ENCODE measurements at places on chromosomes 6 and 20.

GRCh38 chr6:79453558-79454042, 83.6 kb downstream of the LCA5 start:
- no peak for DNase-seq

DNA sequence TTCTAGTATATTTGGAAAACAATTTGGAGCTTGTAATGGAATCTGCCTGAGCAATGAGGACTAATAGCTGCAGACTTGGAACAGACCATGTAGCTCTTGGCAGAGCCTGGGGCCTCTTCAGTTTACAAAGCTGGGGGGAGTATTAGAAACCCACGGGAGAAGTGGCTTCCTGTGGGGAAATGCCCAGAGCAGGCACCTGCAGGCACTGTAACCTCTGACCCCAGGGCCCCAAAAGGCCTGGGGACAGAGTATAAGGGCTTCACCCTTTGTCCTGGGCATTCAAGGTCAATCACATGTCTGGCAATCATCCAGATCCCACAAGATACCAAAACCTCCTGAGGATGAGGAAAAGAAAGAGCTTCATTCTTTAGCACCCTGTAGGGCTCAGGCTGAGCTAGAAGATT, 19.4 kb downstream of the PKIG start:
- DNase-seq, result no peak

GRCh38 chr20:3652221-3652620, 11.0 kb downstream of the GFRA4 start:
- no peak for DNase-seq

GRCh38 chr6:136477548-136477947, 72.7 kb downstream of the MAP7 start:
- no peak for DNase-seq

- DNase-seq, result no peak
These were observed 9.6 kb downstream of the AHCY start for GRCh38 chr20:34293589-34293988.

DNA sequence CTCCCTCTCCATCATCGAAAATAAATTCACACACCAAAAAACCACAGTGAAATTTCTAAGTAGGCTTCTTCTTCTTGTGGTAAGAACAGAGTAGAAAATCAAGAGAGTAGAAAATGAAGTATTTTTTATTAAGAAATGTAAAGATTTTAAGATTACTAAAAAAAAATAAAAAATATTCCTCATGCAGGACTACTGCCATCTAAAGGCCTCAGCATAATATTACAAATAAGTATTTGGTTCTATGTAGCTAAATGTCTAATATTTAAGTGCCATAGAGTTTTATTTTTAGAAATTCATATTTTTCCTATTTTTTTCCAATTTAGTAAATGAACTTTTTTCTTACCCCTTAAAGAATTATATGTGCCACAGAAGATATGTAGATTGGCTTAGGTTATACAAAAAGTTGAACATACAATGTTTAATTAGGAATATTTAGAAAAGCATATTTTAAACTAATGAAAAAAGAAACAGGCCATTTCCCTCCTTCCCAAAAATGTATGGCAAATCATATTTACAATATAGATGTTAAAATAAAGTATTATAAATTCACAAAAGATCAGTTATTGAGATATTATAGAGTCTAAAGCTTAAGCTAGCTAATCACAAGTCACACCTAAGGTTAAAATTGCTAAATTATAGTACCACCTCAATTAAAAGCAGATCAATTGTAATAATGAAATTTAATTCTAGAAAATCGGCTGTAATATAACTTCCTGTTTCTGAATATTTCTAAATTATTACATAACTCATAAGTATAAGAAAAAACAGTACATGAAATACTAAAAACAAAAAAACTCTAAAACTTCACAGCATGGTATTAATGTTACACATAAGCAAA, 3.5 kb upstream of the NT5DC1 start:
- DNase-seq, result no peak

GRCh38 chr6:170286934-170287265, 4.0 kb downstream of the DLL1 start:
- no peak for DNase-seq

GRCh38 chr6:64330694-64331307, 695.2 kb downstream of the PHF3 start:
- DNase-seq, result peak; percentile 2

- no peak for DNase-seq
These were observed 43.0 kb downstream of the PDYN start for GRCh38 chr20:1950836-1951235.

GRCh38 chr6:31246051-31246521, 25.8 kb downstream of the HLA-C start:
- no peak for DNase-seq

DNA sequence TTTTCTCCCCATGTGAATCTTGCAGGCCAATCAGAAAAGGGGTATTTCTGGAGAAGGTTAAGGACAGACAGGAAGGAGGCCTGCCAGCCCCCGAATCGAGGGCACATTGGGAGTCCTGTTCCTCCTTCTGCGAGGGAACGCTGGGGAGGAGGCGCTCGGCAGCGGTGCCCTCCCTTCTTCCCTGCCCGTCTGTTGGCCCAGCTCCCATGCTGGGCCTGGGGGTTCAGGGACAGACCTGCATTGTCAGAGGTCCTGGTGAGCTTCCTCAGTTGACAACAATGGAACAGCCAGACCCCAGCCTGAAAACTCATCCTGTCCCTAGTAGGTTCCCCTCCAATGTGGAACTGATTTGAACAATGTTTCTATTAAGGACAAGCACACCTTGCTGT, 15.1 kb upstream of the SYNJ2 start:
- DNase-seq, result no peak

GRCh38 chr6:89966228-89966544, 71.9 kb downstream of the GJA10 start:
- DNase-seq, result no peak

DNA sequence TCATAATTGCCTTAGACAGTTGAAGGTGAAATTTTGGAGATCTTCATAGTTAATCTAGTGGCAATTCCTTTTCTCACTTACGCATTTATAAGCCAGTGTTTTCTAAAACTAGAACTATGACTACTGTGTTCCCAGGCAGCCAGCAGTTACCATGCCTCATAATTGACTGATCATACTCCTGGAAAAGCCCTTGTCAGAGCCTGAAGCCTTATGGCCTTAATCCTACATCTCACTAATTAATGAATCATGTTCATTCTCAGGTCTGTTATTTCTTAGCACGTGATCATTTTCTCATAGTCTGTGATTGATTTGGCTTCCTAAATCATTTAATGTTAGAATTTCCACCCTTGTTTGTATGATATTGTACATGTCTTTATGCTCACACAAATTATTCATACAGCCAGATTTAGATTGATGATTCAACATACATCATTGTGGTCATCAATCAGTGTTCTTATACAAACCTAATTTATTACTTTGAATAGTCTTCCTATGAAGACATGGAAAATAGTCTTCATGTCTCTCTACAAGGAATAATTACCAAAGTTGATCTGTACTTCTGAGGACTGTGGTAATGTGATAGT, 132.6 kb upstream of the ASCC3 start:
- DNase-seq, result no peak

GRCh38 chr6:126156973-126157372, 170.6 kb downstream of the TRMT11 start:
- no peak for DNase-seq

- DNase-seq, result no peak
These were observed 143.3 kb downstream of the NFATC2 start for GRCh38 chr20:51399006-51399890.

DNA sequence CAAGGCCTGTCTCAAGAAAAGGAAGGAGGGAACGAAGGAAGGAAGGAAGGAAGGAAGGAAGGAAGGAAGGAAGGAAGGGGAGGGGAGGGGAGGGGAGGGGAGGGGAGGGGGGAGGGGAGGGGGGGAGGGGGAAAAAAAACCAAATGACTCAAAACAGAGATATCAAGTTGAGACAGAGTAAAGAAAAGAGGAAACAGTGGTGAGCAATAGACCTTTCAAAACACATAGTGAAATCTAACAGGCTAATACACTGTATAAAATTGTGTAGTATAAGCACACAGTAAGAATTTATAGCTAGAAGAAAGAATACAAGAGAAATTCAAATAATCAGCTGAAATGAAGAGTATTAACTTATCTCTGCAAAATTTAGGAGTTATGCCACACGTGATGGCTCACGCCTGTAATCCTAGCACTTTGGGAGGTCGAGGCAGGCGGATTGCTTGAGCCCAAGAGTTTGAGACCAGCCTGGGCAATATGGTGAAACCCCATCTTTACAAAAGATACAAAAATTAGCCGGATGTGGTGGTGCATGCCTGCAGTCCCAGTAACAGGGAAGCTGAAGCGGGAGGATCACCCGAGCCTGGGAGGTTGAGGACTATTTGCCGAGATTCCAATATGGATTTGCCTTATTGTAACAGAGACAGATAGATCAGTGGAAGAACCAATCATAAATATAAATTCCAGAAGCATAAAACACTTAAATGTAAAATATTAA, 123.2 kb downstream of the PRND start:
- no peak for DNase-seq

DNA sequence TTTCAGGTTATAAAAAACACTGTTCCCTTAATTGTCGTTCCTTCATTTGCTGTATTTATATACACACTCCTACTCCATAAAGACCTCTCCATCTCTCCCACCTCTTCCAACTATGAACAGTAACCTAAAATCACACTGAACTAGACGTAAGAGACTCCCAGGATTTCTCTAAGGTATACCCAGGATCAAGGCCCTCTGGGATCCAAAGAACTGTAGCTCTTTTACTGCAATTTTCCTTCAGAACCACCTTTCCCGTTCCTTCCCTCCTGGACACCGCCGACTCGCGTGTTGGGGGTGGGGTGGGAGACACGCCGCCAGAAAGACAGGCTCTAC, 680 bp downstream of the LATS1 start:
- DNase-seq, result no peak

DNA sequence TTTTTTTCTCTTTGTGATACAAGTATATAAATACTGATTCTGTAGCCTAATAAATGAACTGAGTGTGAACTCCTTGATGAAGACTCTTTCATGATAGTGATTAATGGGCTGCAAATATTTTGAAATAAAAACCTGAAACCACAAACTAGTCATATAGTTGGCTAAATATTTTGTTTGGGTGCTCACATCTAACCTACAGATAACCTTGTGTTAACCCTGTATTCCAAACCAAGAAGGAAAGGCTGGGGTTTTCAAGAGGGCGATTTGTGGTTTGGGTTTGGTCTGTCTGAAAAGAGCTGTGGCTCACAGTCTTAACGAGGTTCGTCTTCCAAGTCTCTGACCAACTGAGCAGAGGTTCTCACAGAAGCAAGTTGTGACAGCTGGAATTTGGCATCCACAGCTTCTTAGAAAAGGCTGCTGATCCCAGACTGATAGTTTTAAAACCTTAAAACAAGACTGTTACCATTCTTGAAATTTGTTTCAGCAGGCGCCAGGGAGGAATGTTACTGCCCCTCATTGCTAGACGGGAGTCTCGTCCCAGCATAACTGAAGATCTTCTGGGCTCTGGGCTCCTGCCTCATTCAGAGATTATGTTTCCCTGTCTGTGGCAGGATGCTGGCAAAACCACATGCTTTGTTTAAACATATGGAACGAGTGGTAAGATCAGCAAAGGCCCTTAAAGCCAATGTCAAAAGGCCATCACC, 736.4 kb upstream of the MARCKS start:
- DNase-seq, result no peak

DNA sequence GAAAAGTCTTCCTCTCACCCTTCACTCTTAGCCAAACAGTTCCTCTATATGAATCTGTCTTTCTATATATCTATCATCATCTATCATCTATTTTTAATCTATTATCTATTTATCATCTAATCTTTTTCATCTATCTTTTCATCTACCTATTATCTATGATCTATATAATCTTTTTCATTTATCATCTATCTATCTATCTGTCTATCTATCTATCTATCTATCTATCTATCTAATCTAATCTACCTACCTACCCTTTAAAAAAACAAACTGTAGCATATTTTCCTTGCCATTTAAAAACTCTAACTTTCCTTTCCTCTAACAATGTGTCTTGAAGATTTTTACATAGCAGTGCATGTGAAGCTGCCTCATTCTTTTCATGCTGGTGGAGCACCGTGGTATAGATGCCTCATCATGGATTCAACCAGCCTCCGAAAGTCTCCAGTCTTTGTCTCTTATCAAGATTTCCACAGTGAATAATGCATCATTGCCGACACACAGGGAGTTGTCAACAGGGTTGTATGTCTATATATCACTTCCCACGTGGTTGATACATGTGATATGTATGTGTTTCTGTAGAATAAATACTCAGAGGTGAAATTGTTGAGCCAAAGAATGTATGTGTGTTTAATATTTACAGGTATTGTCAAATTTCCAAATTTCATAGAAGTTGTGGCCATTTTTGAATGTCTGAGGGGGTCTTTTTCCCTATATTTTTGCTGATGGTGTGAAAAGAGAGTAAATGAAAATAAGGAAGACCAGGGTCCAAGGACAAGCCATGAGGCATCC, 51.3 kb downstream of the VEGFA start:
- no peak for DNase-seq

DNA sequence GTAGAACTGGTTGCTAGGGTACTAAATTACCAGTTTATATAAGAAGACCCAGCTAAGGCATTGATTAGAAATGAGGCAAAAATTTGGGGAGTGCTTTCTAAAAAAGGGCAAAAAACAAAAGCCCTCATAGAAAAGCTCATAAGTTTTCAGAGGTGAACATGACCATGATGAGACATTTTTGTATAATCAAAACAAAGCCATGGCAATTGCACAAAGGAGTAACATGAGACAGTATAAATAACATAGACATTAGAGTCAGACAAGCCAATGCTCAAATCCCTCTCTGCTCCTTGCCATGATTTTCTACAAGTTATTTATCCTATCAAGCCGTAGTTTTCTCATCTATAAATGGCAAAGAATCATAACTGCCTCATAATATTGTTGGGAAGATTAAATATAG, 112.2 kb upstream of the ADTRP start:
- DNase-seq, result no peak

DNA sequence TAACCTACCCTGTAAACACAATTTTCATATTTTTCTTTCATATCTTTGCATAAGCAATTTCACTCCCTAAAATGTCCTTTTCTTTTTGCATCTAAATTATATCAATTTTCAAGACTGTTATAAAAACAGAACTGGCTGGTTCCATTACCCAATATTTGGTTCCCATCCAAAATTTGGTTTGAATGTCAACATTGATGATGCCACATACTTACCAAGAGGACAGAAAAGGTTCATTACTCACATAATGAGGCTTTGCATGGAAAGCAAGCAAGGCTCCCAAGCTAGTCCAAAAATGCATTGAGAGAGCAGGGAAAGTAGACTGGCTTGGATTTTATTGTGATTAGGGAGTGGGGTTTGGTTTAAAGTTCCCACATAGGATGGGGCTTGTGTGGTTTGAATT, 144.4 kb upstream of the AKIRIN2 start:
- DNase-seq, result no peak

GRCh38 chr6:132484680-132485018, 28.3 kb downstream of the STX7 start:
- DNase-seq, result no peak

All from T-helper 1 cell (primary cell).